ENCODE measurements at places on chromosomes 12 and 14. TPM values are rescaled to one million over a fixed set of nuclear protein-coding genes. Genes with fewer than 3 reads are reported as not detected.

BCL7A gene
- 12.9 TPM for total RNA-seq

APPL2 gene
- 71.7 TPM for total RNA-seq

SELPLG gene
- total RNA-seq: 4.2 TPM

OR6C3 gene
- total RNA-seq: not detected

USP15 gene
- 96.3 TPM for total RNA-seq

C1RL gene
- total RNA-seq: 10.4 TPM

PTGES3 gene
- total RNA-seq: 90.4 TPM

PYGL gene
- total RNA-seq: 61.2 TPM

DPY19L2 gene
- 24.9 TPM for total RNA-seq

FOXN4 gene
- total RNA-seq: 0.10 TPM

HOXC5 gene
- total RNA-seq: 1.4 TPM

ANO4 gene
- total RNA-seq: 0.20 TPM

IL31 gene
- total RNA-seq: not detected
